ENCODE measurements at places on chromosomes 1 and 21.

- no peak for DNase-seq
Measured at GRCh38 chr1:183444243-183444642, 26.1 kb upstream of the NMNAT2 start.

DNA sequence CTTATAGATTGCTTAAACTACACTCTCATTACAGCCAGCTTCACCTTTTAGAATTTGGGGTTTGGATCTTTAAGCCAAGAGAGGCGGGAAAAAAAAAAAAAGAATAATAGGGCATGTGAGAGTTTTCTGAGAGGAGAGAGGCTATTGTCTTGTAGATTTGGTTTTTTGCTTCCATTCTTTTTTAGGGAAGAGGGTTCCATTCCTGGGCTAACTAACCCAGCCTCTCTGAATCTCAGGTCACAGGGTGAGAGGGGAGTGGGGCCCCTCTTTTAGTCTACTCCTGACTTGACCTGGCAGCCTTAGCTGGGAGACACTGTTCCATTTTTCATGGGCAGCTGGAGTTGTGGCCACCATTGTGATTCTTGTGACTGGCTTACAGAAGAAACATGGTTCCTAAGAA, 24.2 kb downstream of the PBX1 start:
- DNase-seq = no peak

- DNase-seq = no peak
Measured at GRCh38 chr1:84303314-84303830, 1.9 kb downstream of the SAMD13 start.

- DNase-seq = no peak
Measured at GRCh38 chr1:171126504-171126903, 35.8 kb downstream of the FMO3 start.

- peak; percentile 80 for DNase-seq
Measured at GRCh38 chr1:100353071-100353801, 930 bp downstream of the CDC14A start.

DNA sequence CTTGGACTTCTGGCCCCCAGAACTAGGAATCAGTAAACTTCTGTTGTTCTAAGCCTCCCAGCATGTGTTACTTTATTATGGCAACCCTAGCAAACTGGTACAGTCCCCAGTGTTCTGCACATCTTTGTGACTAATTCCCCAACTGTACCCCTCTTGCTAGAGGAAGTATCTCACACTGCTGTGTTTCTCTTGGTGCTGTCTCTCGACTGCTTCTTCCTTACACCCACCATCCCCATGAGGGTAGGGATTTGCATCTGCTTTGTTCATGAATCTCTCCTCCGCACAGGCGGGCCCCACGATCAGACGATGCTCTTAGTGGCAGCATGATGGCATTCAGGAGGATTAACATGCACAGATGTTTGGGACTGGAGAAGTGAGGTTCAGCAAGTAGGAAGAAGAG, 46.7 kb downstream of the CLIC6 start:
- DNase-seq = no peak

DNA sequence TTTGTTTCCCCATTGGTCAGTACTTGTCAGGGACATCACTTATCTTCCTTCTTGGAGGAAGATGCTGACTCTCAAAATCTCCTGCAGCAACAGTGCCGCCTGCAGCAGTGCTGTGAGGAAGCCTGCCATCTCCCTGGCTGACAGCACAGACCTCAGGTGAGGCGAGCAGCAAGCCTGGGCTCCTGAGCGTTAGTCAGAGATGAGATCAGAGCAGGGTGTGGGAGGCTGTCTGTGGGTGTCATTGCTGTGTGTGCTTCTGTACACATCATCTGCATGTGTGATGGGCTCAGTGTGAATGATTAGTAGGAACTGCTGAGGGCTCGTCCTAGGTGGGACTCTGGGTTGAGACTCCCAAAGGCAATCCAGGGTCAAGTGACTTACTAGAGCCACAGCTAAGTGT, 6.1 kb downstream of the STRIP1 start:
- peak; percentile 73 for DNase-seq

GRCh38 chr1:190478149-190479049, 735 bp upstream of the BRINP3 start:
- DNase-seq = no peak

- DNase-seq = no peak
Measured at GRCh38 chr1:237124856-237125462, 83.0 kb downstream of the RYR2 start.

GRCh38 chr1:177872308-177872900, 97.5 kb downstream of the SEC16B start:
- DNase-seq = no peak

DNA sequence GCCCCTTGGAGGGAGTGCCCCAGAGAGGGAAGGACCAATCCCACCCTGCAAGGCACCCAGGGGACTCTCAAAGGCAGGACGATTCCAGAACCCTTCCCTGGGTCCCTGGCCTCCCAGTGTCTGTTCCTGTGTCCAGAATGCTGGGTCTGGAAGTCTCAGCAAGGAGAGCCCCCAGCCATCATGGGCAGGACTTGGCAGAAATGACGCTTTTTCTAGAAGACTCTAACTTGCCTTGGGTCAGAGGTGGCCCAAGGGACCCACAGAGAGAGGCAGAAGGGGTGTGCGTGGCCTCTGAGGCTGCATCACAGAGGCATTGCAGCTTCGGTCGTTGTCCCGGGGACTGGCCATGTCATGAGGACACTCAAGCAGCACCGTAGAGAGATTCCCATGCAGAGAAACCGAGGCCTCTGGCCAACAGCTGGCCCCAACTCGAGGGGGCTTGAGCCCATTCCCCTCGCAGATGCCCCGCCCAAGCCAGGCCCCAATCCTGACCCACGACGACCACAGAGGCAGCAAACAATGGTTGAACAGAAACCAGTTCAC, 57.8 kb downstream of the WNT9A start:
- peak; percentile 60 for DNase-seq

DNA sequence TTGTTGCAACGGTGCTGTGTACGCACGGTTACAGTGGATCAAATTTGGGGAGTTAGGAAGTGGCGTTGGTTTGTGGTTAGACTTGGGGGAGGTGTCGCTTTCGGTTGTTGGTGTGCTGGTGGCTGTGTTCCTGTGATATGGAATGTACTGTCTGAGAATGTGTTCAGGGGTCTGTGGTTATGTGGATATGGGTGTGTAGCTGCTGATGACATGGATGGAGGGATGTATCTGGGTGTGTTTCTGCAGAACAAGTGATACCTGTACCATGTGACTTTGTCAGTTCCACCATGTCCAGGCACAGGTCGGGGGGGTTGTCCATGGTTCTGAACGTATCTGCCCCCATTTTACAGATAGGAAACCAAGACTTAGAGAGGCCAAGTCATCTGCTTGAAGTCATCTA, 22.7 kb downstream of the PAX7 start:
- DNase-seq = no peak

- no peak for DNase-seq
Measured at GRCh38 chr1:19009882-19010321, 53.4 kb upstream of the IFFO2 start.

DNA sequence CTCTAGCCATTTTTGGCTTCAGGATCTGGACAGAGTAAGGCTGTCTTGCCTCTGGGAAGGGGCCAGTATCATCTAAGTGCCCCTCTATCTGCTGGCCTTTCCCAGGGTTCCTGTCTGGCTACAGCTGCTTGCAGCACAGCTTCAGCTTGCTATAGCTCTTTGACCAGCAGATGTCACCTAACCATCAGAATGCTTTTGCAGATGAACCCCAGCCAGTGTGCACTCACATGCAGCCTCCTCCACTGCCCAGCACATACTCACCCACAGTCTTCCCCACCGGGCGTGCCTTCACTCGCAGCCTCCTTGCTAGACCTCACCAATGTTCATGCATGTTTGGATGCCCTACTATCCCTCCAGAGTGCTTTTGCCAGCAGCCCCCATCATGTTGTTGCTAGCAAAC, 769.0 kb downstream of the BRINP3 start:
- DNase-seq = no peak

- no peak for DNase-seq
Measured at GRCh38 chr1:111648806-111649205, 29.2 kb downstream of the RAP1A start.

DNA sequence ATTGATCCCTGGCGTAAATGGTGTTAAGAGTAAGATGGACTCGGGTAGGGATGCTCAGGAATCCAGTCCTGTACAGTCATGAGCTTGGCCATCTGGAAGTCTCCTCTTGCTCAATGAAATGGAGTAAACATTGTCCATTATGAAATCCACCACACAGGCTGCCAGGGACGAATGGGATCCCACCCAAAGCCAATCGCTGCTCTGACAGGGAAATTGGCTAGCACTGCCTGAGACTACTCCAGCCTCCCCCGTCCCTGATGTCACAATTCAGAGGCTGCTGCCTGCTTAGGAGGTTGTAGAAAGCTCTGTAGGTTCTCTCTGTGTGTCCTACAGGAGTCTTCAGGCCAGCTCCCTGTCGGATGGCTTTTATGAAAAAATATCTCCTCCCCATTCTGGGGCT, at the start of gene HSD11B1:
HSD11B1 (plus strand) TSS at position 263 of the 400 bp plus-strand sequence; CDS start at position 360, 97 bp downstream.
- no peak for DNase-seq

GRCh38 chr1:107637101-107637500, 327.9 kb downstream of the VAV3 start:
- no peak for DNase-seq

DNA sequence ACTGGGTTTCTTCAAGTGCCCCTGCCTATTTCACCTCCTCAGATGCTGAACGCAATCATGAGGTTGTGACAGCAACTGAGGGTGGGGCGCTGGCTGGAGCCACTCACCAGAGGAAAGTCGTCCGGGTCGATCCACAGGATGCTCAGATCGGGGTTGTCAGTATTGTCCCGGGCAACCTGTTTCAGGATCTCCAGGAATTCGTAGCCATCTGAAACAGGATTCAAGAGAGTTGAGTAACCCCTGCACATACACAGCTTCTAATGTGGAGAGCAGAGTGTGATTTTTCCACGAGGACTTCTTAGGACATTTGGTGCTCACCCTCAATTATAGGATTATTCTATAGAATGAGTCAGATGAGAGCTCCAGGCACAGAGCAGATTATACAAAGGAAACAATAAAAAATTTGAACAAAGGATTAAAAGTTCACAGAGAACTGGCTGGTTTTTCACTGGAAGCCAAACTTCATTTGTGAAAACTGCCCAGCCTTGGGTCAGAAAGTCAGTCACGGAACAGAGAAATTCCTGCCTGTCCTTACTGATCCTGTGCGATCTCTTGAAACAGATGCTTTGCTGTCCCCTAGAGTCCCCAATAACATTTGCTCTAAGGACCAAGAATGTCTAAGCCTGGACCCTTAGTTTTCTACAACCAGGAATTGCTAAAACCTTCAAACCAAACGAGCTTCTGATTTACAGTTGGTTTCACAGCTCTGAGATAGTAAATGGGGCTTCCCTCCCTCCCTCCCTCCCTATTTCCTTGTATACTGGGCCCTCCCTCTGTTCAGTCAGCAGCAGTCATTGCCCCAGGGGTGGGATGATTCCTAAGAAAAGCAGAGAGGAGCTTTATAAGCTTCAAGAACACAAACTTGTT, 63.2 kb downstream of the CASQ2 start:
- no peak for DNase-seq

GRCh38 chr1:153633161-153633753, 609 bp upstream of the CHTOP start:
- DNase-seq = no peak

GRCh38 chr1:45429561-45430159, 61.3 kb downstream of the TESK2 start:
- DNase-seq = no peak

All from activated effector memory CD4-positive, alpha-beta T cell treated with anti-CD3 and anti-CD28 coated beads, Interleukin-2, amount 50 U/mL, for 16 hours (primary cell).